ENCODE measurements at places on chromosomes 2 and 18.

DNA sequence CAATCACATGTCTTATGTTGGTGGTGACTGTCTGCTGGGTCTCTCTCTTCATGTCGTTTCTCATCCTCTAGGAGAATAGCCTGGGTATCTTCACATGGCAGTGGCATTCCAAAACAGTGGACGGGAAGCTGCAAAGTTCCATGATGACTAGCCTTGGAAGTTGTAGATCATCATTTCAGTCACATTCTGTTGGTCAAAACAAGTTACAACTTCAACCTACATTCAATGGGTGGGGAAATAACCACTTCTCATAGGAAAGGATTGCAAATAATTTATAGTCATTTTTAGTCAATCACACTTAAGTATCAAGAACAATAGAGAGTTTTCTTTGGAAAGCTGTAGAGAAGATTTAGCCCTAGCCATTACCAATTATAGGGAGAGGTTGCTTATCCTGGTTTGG, 395.0 kb upstream of the CDH2 start:
- no peak for DNase-seq

GRCh38 chr2:3827673-3828575, 124.5 kb downstream of the DCDC2C start:
- DNase-seq: no peak

DNA sequence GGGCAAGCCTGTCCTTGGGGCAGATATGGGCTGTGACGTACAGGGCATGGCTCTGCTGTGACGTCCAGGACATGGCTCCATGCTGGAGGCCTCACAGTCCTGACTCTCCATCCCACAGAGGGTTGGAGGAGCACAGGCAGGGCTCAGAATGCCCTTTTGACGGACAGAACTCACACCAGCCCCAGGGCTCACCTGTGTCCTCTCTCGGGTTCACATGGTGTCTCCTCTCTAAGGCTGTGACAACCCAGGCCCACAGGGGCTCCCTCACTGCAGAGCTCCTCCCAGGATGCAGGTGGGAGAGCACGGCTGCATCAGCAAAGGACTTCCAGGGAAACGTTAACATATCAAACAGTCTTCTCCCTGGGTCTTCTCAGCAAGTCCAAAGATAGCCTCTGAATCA, 133.8 kb downstream of the EIPR1 start:
- DNase-seq: no peak

GRCh38 chr2:157874997-157875640, 1.0 kb downstream of the ACVR1 start:
- DNase-seq: peak; percentile 88

- DNase-seq: no peak
These were observed 97.9 kb upstream of the RND3 start for GRCh38 chr2:150585221-150585971.

- no peak for DNase-seq
These were observed 76.6 kb downstream of the SMIM21 start for GRCh38 chr18:75350857-75351256.

- no peak for DNase-seq
These were observed 365.5 kb upstream of the SYT4 start for GRCh38 chr18:43642727-43643330.
